ENCODE measurements at places on chromosomes 7 and 10.

DNA sequence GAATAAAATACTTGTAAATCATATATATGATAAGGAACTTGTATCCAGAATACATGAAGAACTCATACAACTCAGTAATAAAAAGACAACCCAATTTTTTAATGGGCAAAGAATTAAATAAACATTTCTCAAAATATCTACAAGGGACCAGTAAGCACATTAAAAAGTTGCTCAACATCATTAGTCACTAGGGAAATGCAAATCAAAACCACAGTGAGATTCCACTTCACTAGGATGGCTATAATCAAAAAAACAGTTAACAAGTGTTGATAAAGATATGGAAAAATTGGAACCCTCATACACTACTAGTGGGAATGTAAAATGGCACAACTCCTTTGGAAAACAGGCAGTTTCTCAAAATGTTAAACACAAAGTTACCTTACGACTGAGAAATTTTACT is 40.3 kb upstream of the YAE1 start:
- DNase-seq = no peak

GRCh38 chr10:42879380-42880254 is 97.0 kb downstream of the BMS1 start:
- no peak for DNase-seq

DNA sequence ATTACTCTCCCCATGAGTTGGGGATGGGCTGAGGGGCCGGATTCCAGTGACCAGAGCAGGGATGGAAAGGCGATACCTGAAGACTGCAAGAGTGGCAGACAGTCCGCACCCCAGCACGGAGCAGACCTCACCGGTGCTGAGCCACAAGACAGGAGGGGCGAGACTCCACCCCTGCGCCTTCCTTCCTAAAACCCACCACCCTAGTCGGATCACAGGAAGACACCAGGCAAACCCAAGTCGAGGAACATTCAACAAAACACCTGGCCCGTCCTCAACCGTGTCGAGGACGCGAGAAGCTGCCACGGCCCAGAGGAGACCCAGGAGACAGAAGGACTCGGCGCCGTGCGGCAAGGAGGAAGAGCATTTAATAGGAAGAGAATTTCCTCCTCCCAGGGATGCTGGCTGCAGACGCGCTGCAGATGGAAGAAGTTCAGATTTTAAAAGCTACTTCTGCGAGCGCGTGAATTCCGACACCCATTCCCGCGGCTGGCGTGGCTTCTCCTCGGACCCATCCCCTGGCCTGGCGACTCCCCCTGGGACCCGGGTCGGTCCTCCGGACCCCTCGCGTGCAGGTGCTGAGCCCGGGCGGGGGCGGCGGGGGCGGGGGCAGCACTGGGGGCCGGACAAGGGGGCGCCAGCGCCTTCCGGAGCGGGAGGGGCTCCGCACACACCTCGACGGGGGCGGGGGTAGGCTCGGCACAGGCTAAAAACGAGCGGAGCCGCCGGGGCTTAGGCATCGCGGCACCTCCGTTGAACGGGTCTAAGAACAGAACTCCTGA is 563 bp upstream of the UTF1 start:
- no peak for DNase-seq

DNA sequence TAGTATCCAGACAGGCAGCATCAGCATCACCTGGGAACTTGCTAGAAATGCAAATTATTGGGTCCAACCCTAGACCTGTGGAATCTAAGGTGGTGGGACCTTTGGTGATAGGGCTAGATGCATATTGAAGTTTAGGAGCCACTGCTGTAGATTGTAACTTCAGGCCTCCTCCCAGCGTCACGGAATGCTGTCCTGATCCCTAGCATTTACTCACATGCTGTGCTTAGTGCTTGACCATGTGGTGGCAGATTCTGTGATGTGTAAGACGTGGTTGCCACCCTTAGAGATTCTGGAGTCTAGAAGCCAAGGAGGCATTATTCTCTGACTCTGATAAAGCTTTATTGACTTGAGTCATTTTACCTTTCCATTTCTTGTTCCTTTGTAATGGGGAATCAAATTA is 13.5 kb downstream of the AHR start:
- DNase-seq = no peak

- DNase-seq = no peak
These were observed 68.5 kb upstream of the LRRC18 start for GRCh38 chr10:49008091-49008490.

DNA sequence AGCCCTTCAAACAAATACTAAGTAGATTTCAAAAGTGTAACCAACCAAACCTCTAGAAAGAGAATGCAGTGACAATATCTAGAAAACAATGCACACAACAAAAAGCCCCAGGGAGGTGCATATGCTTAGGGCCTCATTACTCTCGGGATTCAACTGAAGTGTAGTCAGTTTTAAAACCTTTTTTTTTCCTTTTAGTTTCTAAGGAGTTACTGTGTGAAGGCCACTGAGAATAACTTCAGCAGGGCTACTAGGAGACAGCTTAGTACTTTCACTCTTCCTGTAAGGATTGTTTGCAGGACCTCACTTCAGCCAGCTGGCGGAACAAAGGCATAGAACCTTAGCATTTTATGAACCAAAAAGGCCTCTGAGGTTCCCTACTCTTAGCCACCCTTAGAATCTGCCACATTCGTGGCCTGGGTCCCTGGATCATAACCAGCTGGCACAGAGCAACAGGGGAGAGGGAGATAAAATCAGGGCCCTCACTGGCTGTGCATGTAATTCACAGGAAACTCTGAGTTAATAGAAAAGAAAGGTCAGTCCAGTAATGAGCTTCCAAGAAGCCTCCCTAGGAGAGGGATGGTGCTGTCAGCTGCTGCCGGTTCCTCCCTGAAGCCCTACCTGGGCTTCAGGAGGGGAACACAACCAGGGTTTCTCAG is 3.6 kb downstream of the VOPP1 start:
- DNase-seq = no peak

- DNase-seq = no peak
These were observed 35.5 kb downstream of the IDE start for GRCh38 chr10:92538231-92538958.

- DNase-seq = no peak
These were observed 29.1 kb upstream of the FAM107B start for GRCh38 chr10:14803827-14804226.

DNA sequence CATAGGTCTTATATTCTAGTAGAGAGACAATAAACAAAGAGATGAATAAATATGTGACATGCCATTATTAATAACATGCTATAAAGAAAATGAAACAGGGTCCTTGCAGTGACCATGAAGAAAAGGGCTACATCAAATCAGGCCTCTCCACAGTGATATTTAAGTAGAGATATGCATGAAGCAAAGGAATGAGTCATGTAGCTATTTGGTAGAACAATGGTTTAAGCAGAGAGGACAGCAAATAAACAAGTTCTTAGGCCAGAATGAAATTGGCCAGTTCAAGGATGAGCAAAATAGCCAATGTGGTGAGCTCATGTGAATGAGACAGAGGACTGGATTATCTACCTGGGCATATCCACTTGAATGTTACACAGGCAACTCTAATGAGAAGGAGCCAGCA is 172.2 kb upstream of the FERD3L start:
- DNase-seq = no peak

GRCh38 chr10:25678220-25678619 is 255.8 kb upstream of the MYO3A start:
- DNase-seq = no peak

DNA sequence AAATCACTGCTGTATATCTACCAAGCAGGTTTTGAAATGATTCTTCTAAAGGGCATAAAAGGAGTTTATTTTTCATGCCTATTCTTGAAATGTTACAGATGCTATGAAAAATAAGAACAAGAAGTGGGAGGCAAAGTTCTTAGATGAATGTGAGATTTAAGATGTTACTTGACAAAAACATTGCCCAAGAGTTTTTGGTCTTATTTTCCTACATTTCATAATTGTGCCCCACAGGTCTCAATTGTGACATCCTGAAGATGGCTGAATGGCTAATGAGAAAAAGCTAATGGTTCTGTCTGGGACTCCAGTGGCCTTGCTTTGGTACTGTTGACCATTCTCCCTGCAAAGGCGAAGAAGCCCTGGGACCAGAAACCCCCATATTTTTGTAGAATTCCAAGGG is 43.0 kb upstream of the IFRD1 start:
- DNase-seq = no peak

DNA sequence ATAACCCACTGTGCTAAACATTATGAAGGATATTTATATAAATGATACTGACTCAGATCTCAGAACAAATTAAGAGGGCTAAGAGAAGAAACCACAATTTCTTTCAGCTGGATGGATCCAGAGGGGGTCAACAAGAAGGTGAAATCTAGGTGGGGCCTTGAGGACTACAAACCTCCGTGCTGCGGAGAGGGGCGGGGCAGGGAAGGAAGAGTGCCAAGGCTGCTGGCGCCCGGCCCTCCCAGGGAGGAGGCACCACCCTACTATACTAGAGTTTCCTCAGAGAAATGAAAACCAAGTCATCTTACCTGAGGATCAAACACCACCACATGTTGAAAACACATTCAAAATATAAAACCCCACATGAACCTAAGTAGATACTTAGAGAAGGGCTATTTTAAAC is 29.3 kb upstream of the CRYGN start:
- no peak for DNase-seq

DNA sequence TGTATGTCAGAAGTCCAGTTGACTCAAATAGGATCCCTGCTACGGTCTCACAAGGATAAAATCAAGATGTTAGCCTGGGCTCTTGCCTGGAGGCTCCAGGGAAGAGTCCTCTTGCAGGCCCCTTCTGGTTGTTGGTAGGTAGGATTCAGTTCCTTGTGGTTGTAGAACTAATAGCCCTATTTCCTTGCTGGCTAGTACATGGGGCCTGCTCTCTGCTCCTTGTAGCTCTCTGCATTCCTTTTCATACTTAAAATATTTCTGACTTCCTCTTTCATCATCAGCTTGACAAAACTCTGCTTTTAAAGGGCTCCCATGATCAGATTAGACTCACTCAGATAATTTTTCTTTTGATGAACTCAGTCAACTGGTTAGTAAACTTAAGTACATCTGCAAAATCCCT is 756.7 kb downstream of the GATA3 start:
- no peak for DNase-seq

GRCh38 chr7:5214641-5215040 is 24.6 kb downstream of the WIPI2 start:
- DNase-seq = no peak

DNA sequence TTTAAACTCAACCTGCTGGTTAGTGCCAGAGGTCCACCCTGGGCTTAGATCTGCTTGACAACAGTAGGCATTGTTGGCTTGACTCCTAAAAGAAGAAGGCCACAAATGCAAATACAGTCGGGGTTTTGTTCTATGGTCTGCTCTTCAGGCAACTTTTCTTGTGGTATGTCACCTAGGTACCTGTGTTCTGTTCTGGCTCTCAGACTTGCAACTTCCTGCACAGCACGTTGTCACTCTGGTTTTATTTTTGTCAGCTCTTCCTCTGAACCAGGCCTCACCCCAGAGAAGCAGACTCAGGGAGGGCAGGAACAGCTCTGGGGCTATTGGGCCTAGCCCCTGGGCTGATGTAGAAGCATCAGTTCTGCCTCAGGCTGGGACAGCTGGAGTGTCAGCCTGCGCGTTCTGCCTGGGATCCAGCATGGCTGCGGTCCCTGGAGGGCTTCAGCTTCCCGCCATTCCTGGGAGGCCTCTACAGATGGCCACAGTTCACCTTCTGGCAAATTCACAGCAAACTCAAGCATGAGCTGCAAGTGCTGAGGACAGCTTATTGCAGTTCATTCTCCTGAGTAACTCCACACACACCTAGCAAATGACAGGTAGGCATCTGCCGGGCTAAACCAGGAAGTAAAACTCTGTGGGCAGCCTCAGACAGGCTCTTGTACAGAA is 11.0 kb upstream of the PDCD4 start:
- DNase-seq = no peak

GRCh38 chr10:97701438-97702069 is 12.0 kb upstream of the MARVELD1 start:
- peak; percentile 65 for DNase-seq

DNA sequence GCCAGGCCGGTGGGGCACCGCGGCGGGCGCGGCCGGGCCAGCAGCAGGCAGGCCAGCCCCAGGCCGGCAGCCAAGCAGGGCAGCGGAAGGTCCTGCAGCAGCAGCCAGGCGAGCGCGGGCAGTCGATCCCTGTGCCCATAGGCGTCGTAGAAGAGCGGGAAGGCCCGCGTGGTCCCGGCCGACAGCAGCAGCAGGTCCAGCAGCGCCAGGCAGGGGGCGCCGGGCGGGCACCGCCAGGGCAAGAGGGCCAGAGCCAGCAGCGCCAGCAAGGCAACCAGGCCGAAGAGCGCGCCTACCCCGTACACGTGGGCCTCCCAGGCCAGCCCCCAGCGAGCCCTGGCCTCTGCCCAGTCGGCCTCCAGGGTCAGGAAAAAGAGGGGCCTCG is 8.4 kb upstream of the RBM28 start:
- no peak for DNase-seq

DNA sequence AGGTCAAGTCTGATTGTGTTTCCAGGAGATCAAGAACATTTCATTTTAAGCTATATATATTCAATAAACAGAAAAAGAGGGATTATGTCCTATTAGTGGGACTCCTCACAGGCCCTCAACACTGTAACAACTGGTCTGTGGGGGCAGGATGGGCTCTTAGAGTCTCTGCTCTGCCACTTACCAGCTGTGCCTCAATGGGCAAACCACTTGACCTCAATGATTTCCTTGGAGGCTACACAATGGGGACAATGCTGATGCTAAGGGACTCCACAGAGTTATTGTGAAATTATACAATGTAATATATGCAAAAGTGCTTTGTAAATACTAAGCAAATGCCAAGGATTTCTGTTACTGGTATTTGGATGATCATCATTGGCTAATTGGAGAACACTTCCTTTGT is 33.2 kb upstream of the MXI1 start:
- DNase-seq = no peak

GRCh38 chr7:107652642-107653041 is 8.0 kb upstream of the SLC26A4 start:
- DNase-seq = no peak

DNA sequence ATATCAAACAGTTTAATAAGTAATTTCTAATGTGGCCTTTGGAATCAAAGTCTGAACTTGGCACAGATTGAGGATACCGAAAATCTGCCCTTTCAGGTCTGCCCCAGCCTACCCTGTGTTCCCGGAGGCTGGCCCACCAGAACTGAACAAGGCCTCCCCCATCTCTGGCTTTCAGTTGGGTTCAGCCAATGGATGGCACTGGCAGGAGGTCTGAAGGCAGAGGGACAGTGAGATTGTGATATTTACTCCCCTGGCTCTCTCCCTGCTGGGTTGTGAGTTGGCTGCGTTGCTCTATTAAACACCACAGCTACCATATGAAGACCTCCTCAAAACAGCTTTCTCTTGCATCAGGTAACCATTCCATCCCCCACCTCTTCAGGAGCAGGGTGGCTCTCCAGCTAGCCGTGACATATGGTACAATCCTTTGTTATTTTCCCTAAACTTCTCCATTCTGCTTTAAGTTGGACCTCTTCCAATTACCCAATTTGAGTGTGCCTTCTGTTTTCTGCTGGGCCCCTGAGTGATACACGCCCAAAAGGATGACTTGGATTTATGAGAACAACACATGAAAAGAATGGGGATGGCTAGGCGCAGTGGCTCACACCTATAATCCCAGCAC is 28.1 kb downstream of the DNMBP start:
- no peak for DNase-seq

GRCh38 chr7:74479961-74480829 is 26.5 kb downstream of the GTF2IRD1 start:
- DNase-seq = no peak

Measured in GM19239 (cell line).